NCI-H2171 (cell line): ENCODE measurements at places on chromosomes 1 and 21.

GRCh38 chr21:34841154-34841553 is 172.4 kb downstream of the CLIC6 start:
- DNase-seq, result no peak

DNA sequence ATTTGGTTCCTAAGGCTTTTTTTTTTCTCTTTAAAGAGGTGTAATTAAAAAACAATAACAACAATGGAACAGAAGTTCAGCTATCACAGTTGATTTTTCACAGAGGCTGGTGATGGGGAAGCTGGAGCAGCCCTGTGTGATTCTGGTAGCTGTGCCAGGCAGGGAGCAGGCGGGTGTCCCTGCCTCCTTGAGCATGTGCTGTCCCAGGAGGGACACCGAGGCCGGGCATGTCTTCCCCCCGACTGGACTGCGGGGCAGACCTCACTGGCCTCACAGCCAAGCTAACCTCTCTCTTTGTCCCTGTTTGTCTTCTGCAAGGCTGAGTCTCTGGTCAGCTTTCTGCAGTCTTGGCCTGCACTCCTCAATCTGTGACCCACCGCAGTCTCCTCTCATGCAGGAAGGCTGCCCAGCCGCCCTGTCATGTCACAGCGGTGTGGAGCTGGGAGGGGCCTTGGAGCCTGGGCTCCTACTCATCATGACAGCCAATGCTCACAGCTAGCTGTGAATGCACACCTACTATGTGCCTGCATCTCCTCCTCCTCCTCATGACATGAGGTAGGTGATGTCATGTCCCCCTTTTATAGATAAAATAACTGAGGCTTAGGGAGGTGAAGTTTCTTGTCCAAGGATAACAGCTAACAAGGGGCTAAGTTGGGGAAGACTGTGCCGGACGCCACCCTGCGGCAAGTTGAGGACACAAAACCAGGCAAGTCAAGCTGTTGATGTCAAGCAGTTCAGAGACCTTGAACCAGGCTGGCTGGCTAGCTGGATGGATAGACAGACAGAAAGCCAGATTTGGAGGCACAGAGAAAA is 10.3 kb upstream of the ACTL8 start:
- DNase-seq, result no peak

- DNase-seq, result no peak
Observed at GRCh38 chr1:36133484-36133883, 8.5 kb upstream of the COL8A2 start.

DNA sequence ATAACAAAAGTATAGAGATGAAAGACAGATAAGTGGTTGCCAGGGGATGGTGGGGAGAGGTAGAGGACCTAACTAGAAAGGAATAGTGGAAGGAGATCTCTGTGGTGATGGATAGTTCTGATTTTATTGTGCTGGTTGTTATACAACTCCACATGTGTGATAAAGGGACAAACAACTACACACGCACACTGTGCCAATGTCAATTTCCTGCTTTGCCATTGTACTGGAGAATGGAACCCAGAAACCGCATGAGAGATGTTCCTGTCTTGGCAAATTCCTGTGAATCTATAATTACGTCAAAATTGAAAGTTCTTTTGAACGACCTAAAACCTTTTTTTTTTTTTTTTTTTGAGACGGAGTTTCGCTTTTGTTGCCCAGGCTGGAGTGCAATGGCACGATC is 11.0 kb downstream of the TNFRSF9 start:
- no peak for DNase-seq

DNA sequence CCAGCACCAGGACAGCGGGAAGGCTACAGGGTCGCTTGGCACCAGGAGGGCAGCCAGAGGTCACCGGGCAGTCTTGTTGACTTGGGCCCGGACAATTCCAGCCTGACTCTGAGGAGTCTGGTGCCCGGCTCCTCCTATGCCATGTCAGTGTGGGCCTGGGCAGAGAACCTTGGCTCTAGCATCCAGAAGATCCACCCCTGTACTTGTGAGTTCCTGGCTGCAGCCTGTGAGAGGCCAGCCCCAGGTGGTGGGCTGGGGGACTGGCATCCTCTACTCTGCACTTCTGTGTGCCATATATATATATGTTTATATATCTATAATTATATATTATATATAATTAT is 11.6 kb upstream of the PTPN7 start:
- no peak for DNase-seq

- no peak for DNase-seq
Observed at GRCh38 chr1:10631121-10631810, 156.5 kb downstream of the PEX14 start.

GRCh38 chr1:232218955-232219865 is 410.7 kb downstream of the SIPA1L2 start:
- DNase-seq, result peak; percentile 2

DNA sequence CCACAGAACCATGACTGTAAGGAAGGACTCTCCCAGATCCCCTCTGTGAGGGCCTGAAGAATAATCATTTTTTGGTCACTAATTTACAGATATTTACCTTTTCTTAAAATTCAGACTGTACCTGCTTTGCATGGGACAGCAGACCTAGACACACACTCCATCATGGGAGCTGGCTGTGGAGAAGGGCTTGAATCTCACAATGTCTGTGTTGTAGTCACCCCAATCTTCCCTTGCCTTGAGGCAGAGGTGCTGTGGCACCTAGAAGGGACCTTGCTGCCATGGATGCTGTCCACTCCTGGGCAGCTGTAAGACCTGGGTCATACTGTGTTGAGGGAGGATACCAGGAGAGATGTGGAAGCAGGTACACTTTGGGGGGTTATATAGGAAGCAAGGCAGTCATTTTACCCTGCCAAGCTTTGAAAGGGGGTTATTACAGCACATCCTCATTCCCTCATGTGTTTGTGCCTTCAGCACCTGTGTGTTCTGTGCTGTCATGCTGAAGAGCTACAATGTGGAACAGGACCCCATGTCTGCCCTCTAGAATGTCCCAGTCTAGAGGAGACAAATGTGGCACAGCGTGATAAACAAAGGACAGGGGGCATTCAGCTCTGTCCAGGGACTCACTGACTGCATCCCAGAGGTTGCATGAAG is 27.1 kb downstream of the TRAF5 start:
- DNase-seq, result no peak

DNA sequence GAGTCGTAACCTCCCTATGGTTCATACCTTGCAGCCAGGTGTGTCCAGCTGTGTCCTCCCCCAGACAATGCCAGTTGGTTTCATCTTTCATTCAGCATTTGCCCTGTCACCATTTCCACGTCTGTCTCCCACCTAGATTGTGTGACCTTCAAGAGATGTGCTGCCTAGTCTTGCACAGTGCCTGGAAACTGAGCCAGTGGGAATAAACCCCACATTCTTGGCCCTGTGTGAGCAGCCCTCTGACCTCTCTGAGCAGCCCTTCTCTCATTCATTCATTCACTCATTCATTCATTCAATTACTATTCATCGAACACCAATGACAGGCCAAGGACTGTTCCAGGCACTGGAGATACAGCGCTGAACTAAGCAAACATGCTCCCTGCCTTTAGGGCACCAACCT is 115.7 kb downstream of the GRIK3 start:
- no peak for DNase-seq

DNA sequence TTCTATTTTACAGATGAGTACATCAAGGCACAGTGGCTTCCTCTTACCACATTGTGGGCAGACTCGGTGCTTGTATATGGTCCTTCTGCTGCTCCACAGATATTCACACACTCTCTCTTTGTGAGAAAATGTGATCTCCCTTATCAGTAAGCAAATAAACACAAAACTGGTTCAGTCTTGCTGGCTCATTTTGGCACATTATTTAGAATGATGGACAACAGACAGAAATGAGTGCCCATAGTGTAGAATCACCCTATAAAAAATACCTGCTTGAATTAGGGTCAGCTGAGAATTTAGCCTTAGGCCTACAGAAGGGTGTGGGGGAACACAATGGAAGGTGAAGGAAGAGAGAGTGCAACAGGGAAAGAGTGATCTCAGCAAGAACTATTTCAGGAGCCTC is 423.1 kb downstream of the HLX start:
- DNase-seq, result no peak

DNA sequence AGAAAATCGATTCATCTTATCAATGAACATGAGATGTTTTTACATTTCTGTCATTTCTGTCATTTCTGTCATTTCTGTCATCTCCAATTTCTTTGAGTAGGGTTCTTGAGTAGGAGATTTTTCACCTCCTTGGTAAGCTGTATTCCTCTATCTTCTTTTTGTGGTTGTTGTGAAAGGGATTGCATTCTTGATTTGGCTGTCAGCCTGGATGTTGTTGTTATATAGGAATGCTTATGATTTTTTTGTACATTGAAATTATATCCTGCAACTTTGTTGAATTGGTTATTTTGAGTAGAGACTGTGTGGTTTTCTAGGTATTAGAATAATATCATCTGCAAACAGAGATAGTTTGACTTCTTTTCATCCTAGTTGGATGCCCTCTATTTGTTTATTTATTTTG is 1233.7 kb downstream of the PLA2G4A start:
- DNase-seq, result no peak

DNA sequence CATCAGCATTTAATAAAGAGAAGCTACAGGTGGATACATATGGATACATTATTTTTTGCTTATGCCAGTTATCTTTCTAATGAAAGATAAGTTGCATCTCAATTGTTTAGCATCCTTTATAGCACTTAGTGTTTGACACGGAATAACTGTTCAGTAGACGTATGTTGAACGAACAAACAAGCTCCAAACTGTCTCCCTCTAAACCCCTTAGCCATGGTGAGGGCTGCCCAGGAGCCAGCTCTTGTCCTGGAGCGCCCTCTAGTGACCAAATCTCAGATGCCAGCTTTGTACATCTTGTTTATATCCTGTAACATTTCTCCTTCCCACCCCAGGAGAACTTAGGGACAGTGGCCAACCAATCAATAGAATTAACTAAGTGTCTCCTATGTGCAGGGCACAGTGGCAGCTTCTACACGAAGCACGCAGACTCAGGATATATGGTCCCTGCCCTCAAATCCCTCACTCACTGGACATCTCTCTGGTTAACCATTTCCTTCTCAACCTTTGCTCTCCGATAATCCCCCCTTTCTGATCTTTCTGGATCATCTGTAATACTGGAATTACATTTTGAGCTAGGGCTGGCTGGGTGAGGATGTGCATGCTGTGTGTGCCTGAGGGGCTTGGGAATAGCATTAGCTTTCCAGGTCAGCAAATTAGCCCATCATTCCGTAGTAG is 22.9 kb downstream of the KCNA10 start:
- DNase-seq, result peak; percentile 38

- DNase-seq, result peak; percentile 40
Observed at GRCh38 chr1:51192213-51192843, 43.7 kb upstream of the RNF11 start.

GRCh38 chr1:166947398-166948043 is 27.8 kb downstream of the ILDR2 start:
- DNase-seq, result no peak

GRCh38 chr1:236035681-236036101 is 29.2 kb downstream of the NID1 start:
- no peak for DNase-seq

- DNase-seq, result peak; percentile 65
Observed at GRCh38 chr1:36224537-36225282, 467 bp downstream of the THRAP3 start.

- DNase-seq, result no peak
Observed at GRCh38 chr1:85428471-85429089, 36.4 kb downstream of the DDAH1 start.

DNA sequence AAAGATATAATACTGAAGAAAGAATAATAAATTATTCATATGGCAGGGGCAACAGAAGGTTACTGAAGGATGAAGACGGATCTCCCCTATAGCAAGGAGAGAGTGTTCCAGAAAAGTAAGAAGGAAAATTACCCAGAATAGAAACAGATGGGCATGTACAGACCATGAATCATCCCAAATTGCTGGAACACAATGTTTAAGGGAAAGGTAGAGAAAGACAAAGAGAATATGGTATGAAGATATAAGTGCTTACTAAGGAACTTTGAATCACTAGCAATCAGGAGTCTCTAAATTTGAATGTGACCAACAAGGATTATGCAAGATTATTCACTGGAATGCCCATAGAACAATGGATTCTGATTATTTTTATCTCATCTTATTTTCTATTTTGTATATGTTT is 375.4 kb downstream of the COL11A1 start:
- DNase-seq, result no peak

GRCh38 chr1:96730574-96731298 is 9.2 kb downstream of the PTBP2 start:
- no peak for DNase-seq

DNA sequence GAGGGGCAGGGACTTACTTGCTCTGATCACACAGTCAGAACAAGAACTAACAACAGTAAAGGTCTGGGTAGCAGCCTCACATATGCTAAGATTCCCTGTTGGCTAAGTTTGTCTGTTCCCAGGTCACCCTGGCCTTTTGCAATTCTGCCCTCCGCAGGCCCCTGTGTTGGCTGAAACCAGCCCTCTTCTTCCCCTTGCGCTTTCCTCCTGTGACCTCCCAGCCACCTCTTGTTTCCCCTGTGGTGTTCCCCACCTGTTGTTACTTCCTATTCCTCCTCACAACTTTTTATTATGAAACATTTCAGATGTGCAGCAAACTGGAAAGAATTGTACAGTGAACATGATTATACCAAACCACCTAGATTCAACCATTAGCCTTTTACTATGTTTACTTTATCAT is 23.4 kb downstream of the MAPKAPK2 start:
- no peak for DNase-seq

DNA sequence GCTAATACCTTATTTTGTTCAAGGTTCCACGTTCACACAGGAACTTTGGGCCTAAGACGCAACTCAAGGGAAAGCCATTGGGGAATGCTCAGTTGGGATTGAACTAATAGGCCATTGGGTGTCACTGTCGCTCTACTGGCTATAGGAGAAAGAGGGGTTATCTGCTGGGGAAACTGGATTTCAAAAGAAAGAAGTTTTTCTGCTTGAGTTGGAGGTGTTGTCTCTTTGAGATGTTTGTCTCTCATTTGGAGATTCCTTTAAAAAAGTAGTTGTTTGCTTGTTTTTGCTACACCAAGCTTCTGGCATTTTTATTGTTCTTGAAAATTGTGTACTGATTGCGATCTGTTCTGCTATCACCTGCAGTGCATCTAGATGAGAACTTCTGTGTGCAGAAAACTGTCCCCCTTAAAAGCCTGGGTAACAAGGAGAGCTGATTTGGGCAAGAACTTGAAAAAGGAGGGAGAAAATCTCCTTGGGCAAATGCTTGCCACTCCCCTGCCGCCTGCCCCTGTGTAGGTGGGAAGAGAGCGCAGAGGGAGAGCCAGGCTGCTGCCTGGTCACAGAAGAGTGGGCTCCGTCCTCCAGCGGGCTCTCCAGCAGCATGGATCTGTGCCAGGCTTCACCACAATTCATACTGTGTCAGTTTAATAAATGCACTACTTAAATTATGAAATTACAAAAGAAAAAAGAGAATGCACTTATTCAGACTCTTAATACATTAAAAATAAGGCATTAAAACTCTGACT is 39.9 kb downstream of the PEX14 start:
- peak; percentile 59 for DNase-seq

DNA sequence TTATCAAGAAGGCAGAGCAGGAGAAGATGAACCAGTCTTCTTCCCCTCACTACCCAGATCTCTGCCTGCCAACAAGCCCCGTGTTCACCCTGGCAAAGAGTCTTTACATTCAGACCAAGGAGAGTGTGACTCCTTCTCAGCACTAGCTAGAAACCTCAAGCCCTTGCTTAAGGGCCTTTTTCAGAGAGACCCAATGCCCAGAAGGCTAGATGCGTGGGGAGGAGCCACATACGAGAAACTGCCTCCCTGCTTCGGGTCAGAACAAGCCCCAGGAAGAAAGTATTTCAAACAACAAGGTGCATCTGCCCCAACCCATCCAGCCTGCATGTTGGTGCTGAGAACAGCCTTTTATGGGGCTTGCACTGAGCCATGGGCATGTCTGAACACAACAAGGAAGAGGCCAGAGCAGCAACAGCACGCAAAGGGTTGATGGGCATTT is 152.7 kb upstream of the CAMK1G start:
- no peak for DNase-seq
